D341Med (cell line): ENCODE measurements at places on chromosomes 12 and 14.

- DNase-seq, result no peak
Observed at GRCh38 chr12:24615967-24616411, 332.9 kb downstream of the BCAT1 start.

DNA sequence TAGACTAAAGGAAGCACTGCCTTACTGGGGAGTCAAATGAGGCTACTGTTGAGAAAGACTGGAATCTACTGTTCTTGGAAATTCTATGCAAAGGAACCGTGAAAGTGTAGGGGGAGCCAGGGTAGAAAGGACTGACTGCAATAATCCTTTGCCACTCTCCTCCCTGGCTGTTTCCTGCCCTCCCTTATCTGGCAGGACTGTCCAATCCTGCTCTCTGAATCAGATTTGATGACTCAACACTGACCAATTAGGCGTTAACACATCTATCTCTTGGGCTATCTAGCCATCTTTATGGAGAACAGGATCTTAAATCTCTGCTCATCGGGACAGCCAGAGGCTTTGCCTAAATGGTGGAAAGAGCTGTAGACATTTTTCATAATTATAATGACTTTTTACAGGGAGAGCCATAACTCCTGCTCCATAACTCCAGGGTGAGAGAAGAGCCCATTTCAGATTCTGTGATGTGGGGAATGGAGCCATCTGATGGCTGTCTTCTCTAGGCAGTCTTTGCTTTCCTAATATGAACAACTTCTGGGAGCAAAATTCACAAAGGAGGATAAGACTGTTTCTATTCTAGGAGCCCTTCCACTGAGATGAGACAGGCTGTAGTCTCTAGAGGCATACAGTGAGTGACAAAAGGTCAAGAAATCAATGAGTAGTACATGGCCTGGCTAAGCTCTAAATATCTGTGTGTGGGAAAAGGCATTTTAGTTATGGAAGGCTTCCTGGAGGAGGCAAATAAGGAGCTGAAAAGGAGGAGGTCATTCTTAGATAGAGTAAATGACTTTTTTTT lies 68.9 kb upstream of the CISTR start:
- DNase-seq, result no peak

- DNase-seq, result no peak
Observed at GRCh38 chr12:24709216-24709615, 239.7 kb downstream of the BCAT1 start.

DNA sequence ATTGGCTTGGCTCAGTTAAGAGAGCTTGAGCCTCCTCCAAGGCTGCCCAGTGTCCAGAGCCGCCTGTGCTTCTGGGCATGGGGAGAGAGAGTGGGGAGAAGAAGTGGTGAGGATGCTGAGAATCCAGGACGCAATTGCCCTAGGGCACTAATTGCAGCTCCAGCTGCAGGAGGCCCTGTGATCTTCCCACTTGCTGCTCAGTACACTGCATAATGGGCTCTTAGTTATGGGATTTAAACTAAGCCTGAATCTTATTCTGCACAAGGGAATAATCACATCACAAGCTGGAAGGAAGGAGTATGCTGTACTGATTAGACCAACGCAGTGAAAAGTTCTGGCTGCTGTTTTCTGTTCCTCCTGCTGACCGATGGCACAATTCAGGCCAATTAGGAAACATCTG lies 101.0 kb upstream of the PRMT8 start:
- no peak for DNase-seq

GRCh38 chr12:118082161-118082560 lies 21.2 kb upstream of the WSB2 start:
- no peak for DNase-seq

DNA sequence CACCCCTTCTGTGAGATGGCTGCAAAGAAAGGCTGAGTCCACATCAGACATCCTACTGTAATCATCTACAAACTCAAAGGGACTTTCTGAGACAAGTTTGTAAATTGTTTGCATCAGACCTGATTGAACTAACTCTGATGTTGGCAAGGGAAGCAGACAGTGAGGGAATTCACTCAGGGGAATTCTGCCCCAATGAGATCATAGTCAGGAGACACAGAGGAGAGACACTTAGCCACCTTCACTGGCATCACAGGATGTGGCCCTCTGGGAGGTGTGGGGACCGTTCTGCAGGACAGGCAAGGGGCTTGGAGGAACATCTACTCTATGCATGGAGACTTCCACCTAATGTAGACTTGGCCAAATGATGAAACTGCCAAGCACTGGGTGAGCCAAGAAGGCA lies 70.7 kb upstream of the DDX11 start:
- no peak for DNase-seq
